ENCODE measurements at places on chromosomes 4 and X. TPM values are rescaled to one million over a fixed set of nuclear protein-coding genes. Genes with fewer than 3 reads are reported as not detected.

NAA11 gene
- not detected for total RNA-seq

MTNR1A gene
- 0.07 TPM for total RNA-seq

SMIM31 gene
- not detected for total RNA-seq

PAK3 gene
- total RNA-seq: under 0.01 TPM

CLCN4 gene
- total RNA-seq: 1.4 TPM

YY2 gene
- 0.68 TPM for total RNA-seq

All from nasal cavity respiratory epithelium epithelial cell of viscerocranial mucosa (primary cell).